Nasal cavity respiratory epithelium epithelial cell of viscerocranial mucosa (primary cell): ENCODE measurements at places on chromosomes 6 and 20. TPM values are rescaled to one million over a fixed set of nuclear protein-coding genes. Genes with fewer than 3 reads are reported as not detected.

The SLC17A1 gene
- total RNA-seq = not detected in 2 replicates

The CALHM6 gene
- total RNA-seq = 0.43 and 0.68 TPM in 2 replicates

The CFAP61 gene
- 0.07 and 0.34 TPM in 2 replicates for total RNA-seq

The BPIFB2 gene
- not detected in 2 replicates for total RNA-seq

The C20orf202 gene
- under 0.01 and 0.07 TPM in 2 replicates for total RNA-seq

The C20orf141 gene
- total RNA-seq = not detected in 2 replicates
